AG10803 (cell line): ENCODE measurements at places on chromosomes 7 and 10.
A peak's percentile ranks its signal among the peaks of the same experiment; 100 is the strongest.

DNA sequence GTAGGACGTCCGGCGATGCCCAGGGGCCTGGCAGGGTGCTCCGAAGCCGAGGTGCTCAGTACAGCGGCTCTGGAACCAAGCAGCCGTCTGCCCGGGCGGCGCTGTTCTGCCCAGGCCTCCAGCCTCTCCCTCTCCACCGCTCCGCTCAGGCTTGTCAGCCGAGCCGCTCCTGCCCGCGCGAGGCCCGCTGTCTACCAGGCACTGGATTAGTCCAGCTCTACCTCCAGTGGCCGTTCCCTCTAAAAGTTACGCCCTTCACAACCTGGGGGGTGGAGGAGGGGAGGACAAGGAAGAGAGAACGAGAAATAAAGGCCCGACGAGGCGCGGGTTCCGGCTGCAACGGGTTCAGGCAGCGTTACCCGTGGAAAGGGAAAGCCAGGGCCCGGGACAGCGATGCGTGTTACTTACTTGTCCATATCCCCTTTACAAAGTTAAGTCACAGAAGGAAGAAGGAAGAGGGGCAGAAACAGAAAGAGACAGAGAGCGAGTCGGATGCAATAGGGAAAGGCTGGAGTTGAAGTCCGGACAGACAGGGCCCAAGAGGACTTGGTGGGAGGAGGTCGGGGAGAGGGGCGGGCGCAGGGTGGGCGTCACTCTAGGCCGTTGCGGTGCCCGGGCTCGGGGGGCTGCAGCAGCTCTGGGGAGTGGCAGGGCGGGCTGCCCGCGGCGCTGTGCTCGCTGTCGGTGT is 2.8 kb downstream of the SP8 start:
- DNase-seq = peak; percentile 11

DNA sequence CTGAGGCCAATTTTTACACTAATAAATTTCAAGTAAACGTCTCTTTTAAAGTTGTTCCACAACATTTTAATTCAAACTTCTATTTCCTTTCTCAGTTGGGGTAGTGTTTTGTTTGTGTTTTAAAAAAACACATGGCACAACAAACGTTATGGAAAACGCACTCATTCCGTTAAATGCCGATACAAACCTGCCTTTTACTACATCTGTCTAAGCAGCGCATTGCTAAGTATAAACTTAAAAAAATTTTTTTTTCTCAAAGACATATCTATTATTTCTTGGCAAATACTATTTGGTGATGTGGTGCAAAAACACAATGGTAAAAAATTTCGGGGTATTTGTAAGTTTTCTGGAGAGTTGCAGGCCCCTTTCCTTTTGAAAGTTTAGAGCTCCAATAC is 1.4 kb downstream of the SKIDA1 start:
- DNase-seq = no peak

- no peak for DNase-seq
Measured at GRCh38 chr7:121730869-121731268, 142.1 kb upstream of the PTPRZ1 start.

DNA sequence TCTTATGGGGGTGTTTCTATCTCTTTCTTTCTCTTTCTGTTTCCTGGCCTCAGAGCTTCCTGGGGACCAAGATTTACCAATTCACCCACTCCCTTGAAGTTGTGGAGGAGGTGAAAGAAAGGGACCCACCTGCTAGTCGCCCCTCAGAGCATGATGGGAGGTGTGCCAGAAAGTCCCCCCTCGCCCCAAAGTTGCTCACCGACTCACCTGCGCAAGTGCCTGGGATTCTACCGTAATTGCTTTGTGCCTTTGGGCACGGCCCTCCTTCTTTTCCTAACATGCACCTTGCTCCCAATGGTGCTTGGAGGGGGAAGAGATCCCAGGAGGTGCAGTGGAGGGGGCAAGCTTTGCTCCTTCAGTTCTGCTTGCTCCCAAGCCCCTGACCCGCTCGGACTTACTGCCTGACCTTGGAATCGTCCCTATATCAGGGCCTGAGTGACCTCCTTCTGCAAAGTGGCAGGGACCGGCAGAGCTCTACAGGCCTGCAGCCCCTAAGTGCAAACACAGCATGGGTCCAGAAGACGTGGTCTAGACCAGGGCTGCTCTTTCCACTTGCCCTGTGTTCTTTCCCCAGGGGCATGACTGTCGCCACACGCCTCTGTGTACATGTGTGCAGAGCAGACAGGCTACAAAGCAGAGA is 12.2 kb downstream of the AQP1 start:
- no peak for DNase-seq

DNA sequence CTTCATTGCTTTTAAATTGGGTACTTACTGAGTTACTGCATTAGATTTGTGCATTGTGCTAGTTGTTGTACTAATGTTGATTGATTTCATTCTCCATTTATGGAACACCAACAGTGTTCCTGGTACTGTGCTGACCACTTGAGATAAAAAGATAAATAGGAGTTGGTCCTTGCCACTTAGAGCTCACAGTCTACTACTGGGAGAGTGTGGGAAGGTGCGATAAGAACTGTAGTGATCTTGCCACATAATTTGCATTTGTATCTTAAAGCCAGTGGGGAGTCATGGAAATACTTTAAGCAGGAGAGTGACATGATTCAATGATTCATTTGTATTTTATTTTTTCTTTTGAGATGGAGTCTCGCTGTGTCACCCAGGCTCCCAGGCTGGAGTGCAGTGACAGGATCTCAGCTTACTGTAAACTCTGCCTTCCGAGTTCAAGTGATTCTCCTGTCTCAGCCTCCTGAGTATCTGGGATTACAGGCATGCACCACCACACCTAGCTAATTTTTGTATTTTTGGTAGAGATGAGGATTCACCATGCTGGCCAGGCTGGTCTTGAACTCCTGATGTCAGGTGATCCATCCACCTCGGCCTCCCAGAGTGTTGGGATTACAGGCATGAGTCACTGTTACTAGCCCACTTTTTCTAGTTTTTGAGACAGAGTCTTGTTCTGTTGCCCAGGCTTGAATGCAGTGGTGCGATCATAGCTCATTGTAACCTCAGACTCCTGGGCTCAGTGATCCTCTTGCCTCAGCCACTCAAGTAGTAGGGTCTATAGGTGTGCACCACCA is 51.2 kb upstream of the TMEM248 start:
- no peak for DNase-seq

- peak; percentile 55 for DNase-seq
Measured at GRCh38 chr7:157337316-157338149, 729 bp downstream of the DNAJB6 start.

- DNase-seq = no peak
Measured at GRCh38 chr10:19317952-19318351, 269.4 kb downstream of the MALRD1 start.

- DNase-seq = peak; percentile 20
Measured at GRCh38 chr10:61406242-61406641, 46.9 kb downstream of the TMEM26 start.

DNA sequence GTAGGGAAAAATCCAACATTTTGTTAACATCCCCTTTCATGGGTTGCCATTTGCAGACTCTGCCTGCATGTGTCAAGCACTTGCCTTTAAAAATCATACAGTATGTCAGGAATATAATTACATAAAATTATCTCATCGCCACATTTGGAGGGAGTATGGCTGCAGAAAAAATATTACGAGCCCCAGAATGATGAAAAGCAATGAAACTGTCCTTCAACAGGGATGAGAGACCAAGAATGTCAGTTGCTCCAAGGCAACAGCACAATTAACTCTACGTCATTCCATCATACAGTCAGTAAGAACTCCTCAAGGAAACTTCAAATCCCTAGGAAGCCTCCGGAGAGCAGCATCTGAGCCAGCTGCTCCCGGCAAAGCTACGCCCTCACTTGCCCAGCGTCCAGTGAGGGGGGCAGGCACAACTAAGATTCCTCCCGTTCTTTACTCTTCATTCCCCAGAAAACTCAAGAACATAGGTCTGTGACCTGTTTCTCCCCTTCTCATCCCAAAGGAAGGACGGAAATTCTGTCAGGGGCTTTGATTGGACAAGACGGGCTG is 132.9 kb downstream of the ANLN start:
- DNase-seq = no peak

DNA sequence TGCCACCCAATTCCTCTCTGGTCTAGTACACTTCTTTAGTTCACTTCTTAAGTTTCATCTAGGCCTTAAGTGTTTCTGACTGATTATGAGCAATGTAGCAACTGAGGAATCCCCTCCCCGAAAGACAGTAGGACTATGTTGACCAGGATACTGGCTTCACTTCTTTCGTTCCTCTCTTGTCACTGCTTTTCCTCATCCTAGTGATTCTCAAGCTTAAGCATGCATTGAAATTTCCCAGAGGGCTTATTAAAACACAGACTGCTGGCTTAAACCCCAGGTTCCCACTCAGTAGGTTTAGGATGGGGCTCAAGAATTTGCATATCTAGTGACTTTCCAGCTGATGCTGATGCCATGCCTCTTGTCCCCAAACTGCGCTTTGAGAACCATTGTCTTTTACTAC is 164.6 kb upstream of the WNT16 start:
- no peak for DNase-seq

DNA sequence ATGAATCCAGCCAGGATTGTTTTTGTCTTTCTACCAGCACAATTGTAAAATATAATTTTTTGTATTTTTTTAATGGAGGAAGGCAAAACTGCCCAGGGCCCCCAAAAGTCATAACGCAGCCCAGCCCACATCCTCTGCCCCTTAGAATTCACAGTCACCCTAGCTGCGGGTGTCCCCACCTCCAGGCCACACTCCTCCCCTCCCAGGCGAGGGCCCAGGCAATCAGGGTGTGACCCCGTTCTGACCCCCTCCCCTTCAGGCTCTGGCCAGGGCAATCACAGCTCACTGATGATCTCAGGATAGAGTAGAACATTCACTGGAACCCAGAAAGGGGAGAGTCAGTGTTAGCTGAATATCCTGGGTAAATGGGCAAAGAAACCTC is 92.0 kb upstream of the MACROH2A2 start:
- no peak for DNase-seq

DNA sequence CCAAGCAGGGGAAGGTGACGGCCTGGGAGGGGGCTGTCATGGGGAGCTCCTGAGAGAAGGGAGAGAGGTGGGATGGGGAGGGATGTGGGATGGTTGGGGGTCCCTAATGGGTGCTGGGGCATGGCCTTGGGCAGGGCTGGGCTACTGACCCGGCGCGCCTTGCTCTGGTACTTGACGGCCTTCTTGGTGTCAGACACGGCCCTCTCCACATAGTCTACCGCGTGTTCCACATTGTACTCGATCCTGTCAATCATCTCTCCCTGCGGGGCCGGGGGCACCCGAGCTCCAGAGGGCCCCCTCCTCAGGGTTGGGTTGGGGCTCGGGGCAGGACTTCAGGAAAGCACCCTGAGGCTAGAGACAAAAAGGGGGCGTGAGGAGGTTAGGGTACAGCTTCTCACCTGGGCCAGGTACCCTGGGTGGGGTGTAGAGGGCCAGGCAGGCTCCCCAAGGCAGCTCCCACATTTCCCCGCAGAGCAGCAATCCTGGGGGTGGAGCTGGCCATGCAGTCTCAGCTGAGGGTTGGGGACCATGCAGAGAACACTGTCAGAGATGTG is 17.3 kb downstream of the BUD23 start:
- no peak for DNase-seq

GRCh38 chr10:14583252-14583651 is 191.4 kb downstream of the FAM107B start:
- no peak for DNase-seq

DNA sequence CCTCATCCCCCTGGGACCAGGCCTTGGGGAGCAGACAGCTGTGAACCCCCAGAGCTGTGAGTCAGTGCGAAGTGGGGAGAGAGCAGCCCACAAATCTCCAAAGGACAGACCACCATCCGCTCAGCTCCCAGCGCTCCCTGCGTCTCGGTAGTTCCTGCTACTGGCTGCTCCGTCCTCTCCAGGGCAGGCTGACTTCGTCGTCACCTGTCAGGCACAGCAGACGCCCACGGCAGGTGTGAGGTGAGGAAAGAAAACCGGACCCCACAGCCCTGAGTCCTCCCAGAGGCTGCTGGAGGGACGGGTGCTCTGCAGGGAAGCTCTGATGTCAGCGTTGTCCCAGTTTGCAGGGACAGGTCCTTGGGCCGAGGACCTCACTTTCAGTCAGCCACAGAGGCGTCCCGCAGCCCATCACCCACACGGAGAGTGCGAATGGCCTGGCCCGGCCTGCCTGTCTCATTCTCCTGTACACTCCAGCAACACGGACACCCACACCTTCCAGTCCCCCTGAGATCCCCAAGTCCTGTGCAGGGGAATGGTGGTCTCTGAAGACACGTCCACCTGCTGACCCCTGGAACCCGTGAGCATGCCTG is 95.2 kb downstream of the DNAJB6 start:
- DNase-seq = no peak

- DNase-seq = no peak
Measured at GRCh38 chr7:49324040-49324439, 399.7 kb downstream of the CDC14C start.

DNA sequence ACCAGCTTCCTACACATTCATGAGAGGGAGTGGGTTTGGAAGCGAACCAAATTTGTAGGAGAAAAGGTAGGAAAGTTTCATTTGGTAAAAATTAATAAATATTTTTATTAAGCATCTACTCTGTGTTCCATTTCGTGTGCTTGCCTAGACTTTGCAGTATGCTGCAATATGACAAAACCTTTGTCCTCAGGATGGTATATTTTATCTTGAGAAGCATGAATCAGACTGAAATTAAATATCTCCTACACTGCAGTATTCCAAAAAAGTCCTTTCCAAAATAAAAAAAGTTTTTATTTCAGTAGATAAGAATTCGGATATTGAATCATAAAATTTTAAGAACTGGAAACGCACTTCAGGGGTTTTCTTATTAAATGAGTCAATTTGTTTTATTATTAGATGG is 47.7 kb downstream of the ANK3 start:
- no peak for DNase-seq

GRCh38 chr7:84738583-84739150 is 448.2 kb downstream of the SEMA3D start:
- DNase-seq = no peak

- no peak for DNase-seq
Measured at GRCh38 chr7:119228482-119228881, 1004.0 kb downstream of the ANKRD7 start.

DNA sequence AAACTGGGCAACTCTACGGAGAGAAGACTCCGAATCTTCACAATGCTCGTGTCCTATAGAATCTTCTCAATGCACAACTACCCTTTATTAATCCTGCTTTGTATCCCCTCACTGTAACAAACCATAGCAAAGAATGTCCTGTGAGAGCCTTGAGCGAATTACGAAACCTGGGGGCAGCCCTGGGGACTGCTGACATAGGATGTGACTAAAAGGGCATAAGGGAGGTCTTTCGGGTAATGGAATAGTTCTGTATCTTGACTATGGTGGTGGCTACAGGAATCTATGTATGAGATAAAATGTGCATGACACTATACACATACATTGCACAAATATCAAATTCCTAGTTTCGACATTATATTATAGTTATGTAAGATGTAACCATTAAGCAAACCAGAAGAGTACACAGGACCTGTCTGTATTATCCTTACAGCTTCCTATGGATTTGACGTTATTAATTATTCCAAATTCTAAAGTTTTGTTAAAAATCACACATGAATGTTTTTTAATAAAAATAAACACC is 162.5 kb upstream of the KCTD7 start:
- DNase-seq = no peak

DNA sequence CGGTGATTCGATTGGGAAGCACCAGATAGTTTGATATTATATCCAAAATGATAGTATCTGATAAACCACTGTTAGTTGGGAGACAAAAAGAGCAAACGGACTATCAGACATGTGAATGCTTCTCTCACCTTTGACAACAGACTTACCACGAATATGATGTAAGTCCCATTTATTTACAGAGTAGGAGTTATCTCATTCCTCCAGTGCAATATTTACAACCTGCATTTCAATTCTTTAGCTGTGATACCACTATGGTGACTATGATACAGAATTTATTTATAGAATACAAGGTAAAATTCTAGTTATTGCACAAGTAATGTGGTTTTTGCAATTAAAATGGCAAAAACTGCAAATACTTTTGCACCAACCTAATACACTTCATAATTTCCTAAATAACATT is 61.6 kb downstream of the ESYT2 start:
- no peak for DNase-seq
